ENCODE measurements at places on chromosomes 11 and 22.

DNA sequence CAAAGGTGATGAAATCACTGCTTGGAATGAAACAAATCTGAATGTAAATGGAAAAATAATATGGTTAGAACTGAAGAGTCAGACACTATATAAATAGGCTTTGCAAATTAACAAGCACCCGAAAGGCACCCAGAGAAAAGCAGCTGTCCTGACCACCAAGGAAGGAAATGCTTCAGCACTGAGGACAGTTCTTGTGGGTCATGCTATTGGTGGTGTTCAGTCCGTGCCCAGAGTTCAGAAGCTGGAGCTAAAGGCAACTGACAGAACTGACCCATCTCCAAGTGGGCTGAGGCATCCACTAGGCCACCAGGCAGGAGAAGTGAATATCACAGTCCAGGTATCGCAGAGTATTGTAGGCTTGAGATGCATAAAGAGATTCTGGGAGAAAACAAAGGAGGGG lies 208.9 kb downstream of the OPCML start:
- DNase-seq: no peak

DNA sequence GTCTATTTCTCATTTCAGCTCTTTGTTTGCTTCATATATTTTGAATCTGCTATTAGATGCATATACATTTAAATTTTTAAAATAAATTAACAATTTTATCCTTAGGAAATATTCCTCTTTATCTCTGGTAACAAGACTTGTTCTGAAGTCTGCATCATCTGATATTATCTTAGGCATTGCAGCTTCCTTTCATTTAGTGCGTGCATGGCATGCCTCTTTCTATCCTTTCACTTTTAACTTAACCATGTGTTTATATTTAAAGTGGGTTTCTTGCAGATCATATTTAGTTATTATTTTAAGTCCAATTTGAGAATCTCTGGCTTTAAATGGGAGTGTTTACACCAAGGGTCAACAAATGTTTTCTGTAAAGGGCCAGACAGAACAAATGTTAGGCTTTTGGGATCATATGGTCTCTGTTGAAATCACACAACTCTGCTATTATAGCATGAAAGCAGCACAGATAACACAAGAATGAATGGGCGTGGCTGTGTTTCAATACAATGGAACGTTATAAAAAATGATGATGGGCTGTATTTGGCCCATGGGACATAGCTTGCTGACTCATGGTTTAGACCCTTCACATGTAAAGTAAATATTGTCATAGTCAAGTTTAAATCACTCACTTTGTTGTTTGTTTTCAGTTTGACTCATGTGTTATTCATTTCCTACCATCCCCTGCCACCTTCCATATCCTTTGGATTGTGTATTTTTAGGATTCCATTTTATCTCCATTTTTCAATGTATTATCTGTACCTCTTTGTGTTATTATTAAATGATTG lies 83.9 kb upstream of the SNX19 start:
- DNase-seq: no peak

- no peak for DNase-seq
These were observed 1389.8 kb downstream of the TBC1D22A start for GRCh38 chr22:48152164-48152775.

- no peak for DNase-seq
These were observed 15.3 kb upstream of the APOL6 start for GRCh38 chr22:35632935-35633334.

DNA sequence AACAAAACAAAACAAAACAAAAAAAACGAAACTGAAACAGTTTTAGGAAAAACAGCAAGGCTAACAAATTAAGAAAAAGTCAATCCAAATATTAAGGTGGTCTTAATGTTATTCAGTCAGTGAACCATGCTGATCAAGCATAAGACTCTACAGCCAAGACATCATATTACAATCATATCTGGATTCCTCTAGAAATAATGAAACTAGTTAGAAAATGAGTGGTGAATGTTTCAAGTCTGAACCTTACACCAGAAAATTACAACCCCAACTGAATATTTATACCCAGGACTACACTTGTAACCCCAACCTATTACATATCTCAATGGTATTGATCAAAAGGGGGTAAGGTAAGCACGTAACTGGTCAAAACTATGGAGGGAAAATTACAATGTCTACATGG lies 48.8 kb downstream of the ACAT1 start:
- no peak for DNase-seq

- DNase-seq: no peak
These were observed 25.0 kb upstream of the MGAT3 start for GRCh38 chr22:39431821-39432251.

- DNase-seq: no peak
These were observed 71.6 kb downstream of the ST3GAL4 start for GRCh38 chr11:126426820-126427749.

DNA sequence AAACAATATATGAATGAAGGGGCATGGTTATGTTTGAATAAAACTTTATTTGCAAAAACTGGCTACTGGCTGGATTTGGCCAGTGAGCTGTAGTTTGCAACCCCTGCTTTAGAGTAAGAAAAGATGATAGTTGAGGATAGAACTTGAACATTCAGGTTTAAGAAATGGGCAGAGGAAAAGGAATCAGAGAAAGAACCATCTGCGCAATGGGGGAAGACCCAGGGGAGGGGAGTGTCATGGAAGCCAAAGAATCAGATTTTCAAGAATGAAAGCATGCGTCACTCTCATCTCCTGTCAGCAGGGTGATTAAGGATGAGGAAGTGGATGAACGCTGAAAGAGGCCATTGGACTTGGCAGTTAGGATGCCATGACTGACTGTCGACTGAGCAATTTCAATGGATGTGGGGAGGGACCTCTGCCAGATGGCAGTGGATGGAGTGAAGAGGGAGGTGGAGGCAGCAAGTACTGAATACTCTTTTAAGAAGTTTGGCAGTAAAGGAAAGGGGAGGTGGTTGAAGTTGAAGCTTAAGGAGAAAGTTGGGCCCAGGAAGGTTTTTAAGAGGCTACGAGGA lies 21.2 kb downstream of the FAT3 start:
- DNase-seq: no peak

GRCh38 chr22:20531404-20532201 lies 24.2 kb downstream of the MED15 start:
- DNase-seq: no peak

GRCh38 chr22:49763696-49764095 lies 64.0 kb downstream of the BRD1 start:
- DNase-seq: no peak

DNA sequence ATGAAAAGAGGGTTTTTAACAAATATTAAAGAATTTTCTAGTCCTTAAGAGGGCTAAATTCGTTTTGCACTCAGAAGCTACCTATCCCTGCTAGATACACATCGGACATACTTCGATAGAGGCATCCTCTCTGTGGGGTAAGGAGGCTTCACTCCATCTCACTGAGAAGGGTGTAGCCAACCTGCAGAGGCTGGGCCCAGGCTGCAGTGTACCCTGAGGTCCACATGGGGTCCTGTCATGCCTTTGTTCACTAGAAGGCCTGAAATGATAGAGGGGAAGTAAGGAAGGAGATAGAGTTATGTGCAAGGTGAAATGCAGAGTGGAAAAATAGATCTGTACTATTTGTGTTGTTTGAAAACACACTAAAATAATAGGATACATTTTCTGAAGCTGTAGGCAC lies 45.6 kb downstream of the IGSF9B start:
- no peak for DNase-seq

DNA sequence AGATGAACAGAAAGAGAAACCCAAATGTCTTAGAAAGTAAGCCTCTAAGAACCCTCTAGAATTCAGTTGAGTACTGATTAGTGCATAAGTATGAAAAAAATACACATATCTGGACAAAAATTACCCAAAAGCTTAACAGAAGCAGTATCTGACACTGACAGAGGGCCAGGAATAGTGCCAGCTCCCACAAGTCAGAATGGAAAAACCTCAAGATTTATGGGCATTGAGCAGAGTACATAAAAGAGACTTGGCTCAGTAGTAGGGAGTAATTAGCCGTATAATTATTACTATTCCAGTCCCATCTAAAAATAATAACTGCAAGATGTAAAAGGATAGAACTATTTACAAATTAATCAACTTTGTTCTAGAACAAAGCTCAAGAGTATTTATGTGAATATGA lies 834.5 kb downstream of the FAM181B start:
- DNase-seq: no peak

DNA sequence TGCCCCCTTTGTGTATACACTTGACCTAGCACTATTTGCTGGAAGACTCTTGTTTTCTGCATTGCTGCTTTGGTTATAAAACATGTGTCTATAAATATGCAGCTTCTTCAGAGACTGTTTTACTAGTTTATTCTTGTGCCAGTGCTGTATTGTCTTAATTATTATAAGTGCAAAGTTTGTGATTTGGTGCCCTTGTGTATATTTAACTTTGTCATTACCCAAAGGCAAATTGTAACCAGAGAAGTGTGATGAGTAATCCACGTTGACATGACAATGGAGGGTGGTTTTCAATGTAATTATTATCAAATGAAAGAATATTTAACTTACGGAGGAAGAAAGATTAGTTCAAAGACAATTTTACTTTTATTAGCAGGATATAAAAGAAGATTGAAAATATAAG lies 75.0 kb upstream of the PRODH start:
- DNase-seq: no peak

- no peak for DNase-seq
These were observed 54.4 kb upstream of the DRD2 start for GRCh38 chr11:113529606-113530005.

- no peak for DNase-seq
These were observed 11.0 kb downstream of the ASCC2 start for GRCh38 chr22:29827091-29827490.

DNA sequence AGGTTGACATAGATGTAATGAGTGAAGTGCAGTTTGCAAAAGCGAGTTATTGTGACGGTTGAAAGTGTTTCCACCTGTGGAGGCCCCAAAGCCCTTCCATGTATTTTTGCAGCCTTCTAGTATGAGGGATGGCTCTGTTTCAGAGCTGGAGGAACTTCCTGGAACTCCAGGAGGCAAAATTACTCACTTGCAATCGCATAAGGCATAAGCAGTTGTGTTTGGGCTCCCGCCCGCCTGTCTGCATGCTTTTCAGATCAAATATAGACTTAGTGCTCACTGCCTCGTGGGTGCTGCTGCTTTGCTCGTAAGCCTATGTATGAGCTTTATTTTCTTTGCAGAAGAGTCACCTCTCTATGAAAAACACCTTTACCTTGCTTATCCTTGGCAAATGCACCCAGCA lies 146.8 kb upstream of the LARGE1 start:
- DNase-seq: no peak
